Stimulated activated naive CD4-positive, alpha-beta T cell (primary cell): ENCODE measurements at places on chromosomes 6 and 20.

- DNase-seq = no peak
These were observed 504.9 kb downstream of the DOK5 start for GRCh38 chr20:54980103-54980960.

DNA sequence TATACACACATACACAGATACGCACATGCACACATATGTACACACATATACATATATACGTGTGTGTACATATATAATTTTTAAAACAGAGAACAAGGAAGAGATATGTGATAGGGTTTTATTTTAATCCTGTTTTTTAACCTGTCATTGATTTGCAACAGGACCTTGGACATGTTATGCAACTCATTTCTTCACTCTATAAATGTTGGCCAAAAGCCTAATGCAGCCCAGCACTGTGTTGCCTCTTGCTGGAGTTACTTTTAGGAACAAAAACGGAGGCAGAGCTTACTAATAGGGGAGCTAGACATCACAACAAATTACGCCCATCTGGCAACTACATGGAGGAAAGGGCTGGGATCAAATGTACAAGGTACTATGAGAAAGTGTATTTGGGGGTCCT, 179.9 kb upstream of the TAB2 start:
- DNase-seq = no peak

DNA sequence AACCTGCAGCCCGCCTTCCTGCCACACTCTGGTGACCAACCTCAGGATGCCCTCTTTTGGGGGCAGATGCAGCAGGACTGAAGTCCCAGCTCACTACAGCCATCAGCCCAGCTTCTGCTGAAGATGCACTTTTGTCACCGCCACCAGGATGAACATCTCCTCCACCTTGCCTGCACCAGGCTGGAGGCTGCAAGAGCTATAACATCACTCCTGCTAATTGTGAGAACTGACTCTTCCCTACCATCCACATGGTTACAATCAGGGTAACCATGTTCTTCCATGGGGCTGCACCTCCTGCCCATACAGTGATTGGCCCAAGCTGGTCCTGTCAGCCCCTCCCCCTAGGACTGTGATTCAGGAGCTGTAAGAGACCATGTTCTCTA, 2.0 kb upstream of the ACTL10 start:
- no peak for DNase-seq

- no peak for DNase-seq
These were observed 91.4 kb downstream of the PLCB4 start for GRCh38 chr20:9160331-9160730.

DNA sequence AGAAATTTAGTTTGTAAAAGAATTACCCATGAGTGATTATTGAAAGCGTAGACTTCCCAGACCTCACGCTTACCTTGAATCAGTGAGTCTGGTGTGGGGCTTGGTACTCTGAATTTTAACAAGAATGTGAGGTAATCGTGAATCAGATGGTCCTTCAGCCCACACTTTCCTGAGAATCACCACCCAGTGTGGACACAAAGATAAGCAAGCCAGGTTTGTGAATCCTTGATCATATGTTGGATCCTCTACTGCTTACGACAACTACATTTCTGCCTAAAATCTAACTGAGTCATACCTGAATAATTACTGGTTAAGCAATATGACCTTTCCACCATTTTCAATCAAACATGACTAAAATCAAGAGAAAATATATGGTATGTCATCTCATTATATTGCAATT, 589.3 kb downstream of the TFAP2A start:
- DNase-seq = no peak

DNA sequence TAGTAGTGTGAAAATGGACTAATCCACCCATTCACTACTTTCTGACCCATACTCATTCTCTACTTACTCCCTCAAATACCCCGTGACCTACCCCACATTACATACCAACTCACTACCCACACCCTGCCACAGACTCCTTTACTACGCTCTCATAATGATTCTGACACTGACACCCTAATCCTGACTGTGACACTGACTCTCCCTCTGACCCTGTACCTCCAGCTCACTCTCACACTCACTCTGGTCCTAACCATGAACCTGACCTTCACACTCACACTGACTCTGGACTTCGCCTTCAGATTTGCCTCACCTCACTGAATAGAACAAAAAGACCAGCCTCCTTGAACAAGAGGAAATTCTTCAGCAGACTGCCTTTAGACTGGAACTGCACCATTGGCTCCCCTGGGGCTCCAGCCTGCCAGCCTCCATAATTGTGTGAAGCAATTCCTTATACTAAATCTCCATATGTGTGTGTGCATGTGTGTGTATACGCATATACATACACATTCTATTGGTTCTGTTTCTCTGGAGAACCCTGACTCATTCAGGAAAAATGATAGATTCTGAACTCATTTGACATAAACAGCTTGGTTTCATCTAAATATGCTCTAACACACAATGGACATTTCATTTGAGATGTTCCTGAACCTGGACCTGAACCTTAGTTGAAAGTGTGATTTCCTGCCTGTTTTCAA, 10.5 kb upstream of the ZNF343 start:
- no peak for DNase-seq

- no peak for DNase-seq
These were observed 167.1 kb upstream of the FUT9 start for GRCh38 chr6:95848717-95849116.

DNA sequence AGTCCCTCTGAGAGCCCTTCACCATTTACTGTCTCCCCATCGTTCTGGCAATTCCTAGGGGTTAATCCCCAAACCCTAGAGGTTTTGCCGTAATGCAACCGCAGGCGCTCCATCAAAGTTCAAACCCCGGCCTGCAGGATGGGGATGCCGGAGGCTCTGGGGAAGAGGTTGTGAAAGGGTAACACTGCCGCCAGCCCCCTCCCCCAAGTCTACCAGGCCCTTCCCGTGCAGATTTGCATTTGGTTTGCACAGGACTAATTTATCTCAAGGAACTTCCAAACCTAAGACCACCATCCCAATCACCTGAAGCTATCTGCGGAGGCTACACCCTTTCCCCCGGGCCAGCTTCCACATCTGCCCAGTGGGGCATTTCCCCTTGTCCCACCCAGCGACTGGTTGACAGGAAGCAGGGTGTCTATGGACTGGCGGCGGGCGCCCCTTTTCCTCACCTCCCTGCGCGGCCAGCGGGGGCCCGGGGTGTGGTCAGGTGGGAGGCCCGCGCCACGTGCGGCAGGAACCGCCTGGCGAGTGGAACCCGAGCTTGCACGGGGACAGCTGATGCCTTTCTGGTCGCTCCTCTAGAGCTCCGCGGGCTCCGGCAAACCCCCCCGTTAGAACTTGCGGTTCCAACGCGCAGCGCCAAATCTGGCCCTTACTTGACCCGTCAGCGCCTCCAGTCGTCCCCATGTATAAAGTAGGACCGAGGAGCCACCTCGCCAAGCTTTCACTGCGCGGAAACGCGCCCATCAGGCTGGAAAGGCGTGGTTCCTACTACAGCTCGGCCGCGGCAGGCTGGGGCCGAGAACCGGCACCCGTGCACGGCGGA, 9.4 kb upstream of the SLC4A11 start:
- no peak for DNase-seq

DNA sequence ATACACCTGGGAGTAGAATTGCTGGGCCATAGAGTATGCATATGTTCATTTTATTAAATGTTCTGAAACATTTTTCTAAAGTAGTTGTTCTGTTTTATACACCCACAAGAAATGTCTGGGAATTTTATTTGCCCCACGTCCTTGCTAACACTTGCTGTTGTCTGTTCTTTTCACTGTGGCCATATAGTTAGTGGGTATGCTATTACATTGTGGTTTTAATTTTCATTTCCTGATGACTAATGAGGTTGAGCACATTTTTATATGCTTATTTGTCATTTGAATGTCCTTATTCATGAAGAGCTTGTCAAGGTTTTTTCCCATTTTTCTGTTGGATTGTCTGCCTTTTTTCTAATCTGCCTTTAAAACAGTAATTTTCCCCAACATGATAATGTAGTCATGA, 41.5 kb upstream of the TGM3 start:
- no peak for DNase-seq

- no peak for DNase-seq
These were observed 656.1 kb downstream of the EPHA7 start for GRCh38 chr6:92763274-92763584.

DNA sequence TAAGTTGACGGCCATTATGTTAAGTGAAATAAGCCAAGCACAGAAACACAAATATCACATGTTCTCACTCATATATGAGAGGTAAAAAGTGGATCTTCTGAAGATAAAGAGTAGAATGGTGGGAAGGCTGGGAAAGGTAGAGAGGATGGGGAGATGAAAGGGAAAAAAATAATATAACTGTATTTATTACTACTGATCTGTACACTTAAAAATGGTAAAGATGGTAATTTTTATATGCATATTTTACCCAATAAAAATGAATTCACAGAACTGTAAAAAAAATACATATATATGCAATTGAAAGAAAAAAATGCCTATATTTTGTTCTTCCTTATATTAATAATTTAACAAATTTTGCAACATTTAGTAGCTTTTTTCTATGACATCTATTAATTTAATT, 694.4 kb upstream of the MARCKS start:
- DNase-seq = no peak

GRCh38 chr6:33289784-33290315, 449 bp downstream of the PFDN6 start:
- DNase-seq = no peak

DNA sequence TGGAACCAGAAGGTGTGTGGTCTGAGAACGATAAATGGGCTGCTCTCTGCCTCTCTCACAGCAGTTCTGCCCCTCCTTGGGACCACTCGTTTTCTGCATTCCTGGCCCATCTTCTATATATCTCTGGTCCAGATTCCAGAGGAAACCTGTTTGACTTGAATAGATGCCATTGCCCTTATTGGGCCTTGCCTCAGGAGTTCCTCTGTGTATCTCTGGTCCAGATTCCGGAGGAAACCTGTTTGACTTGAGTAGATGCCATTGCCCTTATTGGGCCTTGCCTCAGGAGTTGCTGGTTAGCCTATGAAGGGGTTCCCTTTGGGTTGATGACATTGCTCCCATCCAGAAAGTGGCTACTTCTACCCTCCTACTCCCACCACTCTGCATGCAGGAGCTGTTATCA, 189.4 kb downstream of the SLC16A10 start:
- DNase-seq = no peak

- DNase-seq = no peak
These were observed 149.2 kb downstream of the MOXD1 start for GRCh38 chr6:132252113-132252512.

DNA sequence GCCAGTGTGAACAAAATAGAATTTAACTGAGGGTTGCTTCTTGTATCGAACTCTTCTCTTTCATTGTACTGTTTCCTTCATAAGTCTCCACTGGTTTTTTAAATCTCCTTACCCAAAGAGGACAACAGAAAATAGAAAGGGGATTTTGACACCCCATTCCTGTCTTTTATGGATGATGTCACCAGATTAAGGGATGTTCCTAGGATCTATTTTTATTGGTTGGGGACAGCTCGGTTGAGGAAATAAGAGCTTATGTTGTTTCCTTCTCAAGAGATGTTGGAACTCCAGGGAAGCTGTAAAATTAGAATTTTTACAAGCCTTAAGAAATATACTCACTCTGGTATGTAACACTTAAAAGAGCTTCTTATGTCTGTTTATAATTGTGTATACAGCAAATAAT, 171.5 kb downstream of the PHF3 start:
- DNase-seq = no peak

DNA sequence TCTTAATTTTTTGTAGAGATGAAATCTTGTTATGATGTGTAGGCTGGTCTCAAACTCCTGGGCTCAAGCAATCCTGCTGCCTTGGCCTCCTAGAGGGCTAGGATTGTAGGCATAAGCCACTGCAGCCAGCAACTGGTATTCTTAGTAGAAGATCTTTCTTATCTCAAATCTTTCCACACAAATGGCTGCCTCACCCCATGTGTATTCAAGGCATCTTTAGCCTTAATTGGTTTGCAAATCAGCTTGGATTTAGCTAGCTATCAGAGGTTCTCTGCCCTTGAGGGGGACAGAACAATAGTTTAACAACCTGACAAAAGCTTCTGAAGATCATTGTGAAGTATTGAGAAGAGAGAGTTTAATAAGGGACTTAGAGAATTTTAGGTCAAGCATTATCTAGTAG, 17.9 kb upstream of the ABRACL start:
- no peak for DNase-seq
